ENCODE measurements at places on chromosomes 5 and 9. TPM values are rescaled to one million over a fixed set of nuclear protein-coding genes. Genes with fewer than 3 reads are reported as not detected.

DNA sequence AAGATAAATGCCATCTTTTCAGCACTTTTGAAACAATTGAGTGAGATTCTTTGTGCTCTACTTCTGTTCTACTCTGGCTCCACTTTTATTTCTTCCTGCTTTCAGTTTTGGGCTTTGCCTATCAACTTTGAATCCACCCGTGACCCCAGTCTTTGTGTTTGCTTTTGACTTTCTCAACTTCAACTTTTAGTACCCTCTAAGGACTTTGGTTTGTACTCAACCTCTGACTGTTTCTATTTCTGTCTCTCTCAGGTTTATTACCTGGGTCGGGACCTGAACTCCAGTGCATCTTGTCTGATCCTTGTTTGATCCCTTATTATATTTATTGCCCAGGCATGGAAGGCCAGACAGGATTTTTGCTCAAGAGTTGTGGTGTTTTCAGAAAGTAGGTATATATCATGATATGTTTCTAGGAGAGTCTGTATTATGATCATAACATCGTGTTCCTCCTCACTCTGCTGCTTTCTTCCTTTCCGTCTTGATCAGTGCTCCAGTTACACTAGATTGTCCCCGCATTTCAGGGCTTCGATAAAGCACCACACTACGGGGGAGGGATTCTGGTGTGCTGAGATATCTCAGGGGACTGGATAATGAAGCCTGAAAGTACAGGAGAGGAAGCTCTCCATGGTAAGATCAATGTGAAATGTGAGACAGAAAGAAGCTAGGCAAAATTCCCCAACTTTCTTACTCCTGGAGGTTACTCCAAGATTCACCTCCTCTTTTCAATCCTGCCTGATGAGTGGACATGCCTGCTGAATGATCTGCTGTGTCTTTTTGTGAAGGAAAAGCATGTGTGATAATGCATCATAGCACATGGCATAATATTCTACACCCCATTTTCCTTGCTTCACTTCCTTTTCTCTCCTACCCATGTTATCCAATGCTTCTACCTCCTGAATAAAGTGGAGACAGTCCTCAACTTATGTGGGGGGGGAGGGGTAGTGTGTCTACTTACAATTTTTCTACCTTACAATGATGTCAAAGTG lies 155.5 kb upstream of the GRIN3A start:
- no peak for DNase-seq
- H3K27ac ChIP-seq = no peak overlapping the region

IFNA21 gene
- total RNA-seq = not detected

GRCh38 chr5:34511915-34512314 lies 144.2 kb upstream of the RAI14 start:
- H3K27me3 ChIP-seq = no peaks in the 10 kb centered on the region
- no peaks in the 10 kb centered on the region for H3K36me3 ChIP-seq
- peak overlapping the region; percentile 65 for H3K27ac ChIP-seq
- DNase-seq = no peak
- H3K4me1 ChIP-seq = peaks cover 17% of the 10 kb centered on the region

DNA sequence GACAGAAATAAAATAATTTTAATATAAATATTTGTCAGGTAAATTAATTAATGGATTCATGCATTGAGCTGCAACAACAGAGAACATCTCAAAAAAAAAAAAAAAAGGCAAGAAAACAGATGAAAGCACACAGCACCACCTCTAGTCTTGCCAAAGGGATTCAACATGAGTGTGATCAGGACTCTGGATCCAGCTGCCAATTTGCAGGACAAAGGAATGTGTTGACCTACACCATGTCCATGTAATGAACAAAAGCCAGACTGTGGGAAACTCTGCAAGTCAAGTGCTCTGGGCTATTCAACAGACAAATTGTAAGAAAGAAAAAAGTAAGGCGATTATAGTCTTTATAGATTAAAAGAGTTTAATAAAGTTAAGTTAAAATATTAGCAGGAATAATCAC lies 769.3 kb downstream of the TLR4 start:
- H3K36me3 ChIP-seq = no peaks in the 10 kb centered on the region
- H3K4me1 ChIP-seq = no peaks in the 10 kb centered on the region
- no peaks in the 10 kb centered on the region for H3K27me3 ChIP-seq
- no peak overlapping the region for H3K27ac ChIP-seq
- DNase-seq = peak; percentile 21
- no peak overlapping the region for H3K4me3 ChIP-seq

ZDHHC11 gene
- total RNA-seq = 14.6 TPM

DNA sequence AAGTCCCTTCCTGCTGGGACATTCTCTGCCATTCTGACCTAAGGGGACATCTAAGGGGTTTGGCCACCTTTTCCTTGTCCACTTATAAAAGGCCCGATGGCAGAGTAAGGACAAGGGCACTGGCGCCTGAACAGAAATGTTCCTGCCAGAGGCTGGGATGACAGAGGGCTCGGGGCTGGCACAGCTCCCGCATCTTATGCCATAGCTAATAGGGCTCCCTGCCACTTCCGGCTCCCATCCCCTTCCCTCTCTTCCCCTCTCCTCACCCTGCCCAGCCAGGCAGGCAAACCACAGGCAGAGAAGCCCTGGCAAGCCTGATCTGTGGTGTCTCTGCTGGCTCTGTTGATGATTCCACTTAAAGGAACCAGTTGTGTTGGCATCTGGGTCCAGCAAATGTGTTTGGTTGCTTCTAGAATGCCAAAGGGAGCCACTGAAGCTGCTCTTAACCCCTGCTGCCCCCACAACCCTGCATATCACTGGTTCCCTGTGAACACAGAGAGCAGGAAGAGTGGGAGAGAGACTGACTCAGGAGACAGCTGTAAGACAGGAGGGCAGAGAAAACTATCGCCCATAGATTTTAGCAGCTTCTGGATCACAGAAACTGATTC lies 18.4 kb upstream of the ADRA1B start:
- no peak for DNase-seq
- no peak overlapping the region for H3K27ac ChIP-seq
- no peaks in the 10 kb centered on the region for H3K4me1 ChIP-seq
- H3K4me3 ChIP-seq = no peak overlapping the region

- H3K4me1 ChIP-seq = peaks cover 76% of the 10 kb centered on the region
- H3K27me3 ChIP-seq = no peaks in the 10 kb centered on the region
- no peaks in the 10 kb centered on the region for H3K36me3 ChIP-seq
Measured at GRCh38 chr5:14593326-14594021, 11.9 kb downstream of the OTULINL start.
